ENCODE measurements at places on chromosomes 3 and 15.

- no peak for DNase-seq
Measured at GRCh38 chr3:183301937-183302580, 49.0 kb downstream of the B3GNT5 start.

GRCh38 chr3:58419780-58420507, 13.7 kb downstream of the PDHB start:
- no peak for DNase-seq

- no peak for DNase-seq
Measured at GRCh38 chr3:58216496-58217195, 5.9 kb upstream of the DNASE1L3 start.

- no peak for DNase-seq
Measured at GRCh38 chr3:122727766-122728165, 47.1 kb downstream of the PARP14 start.

GRCh38 chr3:131655070-131655690, 152.4 kb upstream of the MRPL3 start:
- DNase-seq = no peak

- no peak for DNase-seq
Measured at GRCh38 chr3:110806924-110807323, 264.7 kb upstream of the NECTIN3 start.

- no peak for DNase-seq
Measured at GRCh38 chr3:189305412-189305811, 133.6 kb downstream of the TPRG1 start.

DNA sequence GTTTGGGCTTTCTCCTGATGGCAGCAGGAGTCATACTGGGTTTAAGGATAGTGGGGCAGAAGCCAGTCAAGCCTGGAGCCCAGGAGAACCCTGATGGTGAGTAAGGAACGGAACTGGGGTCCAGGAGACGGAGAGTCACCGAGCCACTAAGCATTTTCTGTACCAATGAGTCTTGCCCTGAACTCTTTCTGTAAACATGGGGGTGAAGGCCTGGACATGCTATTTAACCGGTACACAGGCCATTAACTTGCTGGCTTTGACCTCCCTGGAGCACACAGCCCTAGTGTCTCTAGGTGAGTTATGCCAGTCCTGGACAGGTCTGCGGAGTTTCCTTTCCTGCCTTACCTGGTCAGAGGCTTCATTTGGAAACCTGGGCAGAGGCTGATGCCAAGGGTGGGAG, 3.9 kb downstream of the SLC6A6 start:
- no peak for DNase-seq

- no peak for DNase-seq
Measured at GRCh38 chr3:160126051-160126450, 99.2 kb upstream of the C3orf80 start.

- no peak for DNase-seq
Measured at GRCh38 chr3:84077479-84077878, 881.3 kb upstream of the CADM2 start.

- no peak for DNase-seq
Measured at GRCh38 chr3:114128231-114128630, 50.6 kb downstream of the DRD3 start.

- DNase-seq = no peak
Measured at GRCh38 chr15:39788108-39788507, 5.5 kb upstream of the FSIP1 start.

DNA sequence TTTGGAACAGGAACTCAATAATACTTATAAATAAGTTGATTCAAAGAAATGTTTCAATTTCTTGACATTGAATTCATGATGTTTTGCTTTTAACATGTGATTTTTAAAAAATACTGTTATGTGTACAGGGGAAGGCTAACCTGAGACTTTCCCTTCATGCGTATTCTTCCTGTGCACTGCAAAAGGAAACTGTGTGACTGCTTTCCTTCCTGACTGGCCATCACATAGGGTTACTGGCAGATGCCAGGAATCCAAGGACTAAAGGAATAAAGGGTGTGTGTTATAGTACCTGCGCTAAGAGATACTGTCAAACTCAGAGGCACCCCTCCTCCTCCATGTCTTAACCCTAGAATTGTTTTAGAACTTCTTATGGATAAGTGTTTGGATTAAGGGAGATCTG, 236.0 kb downstream of the UBE2E2 start:
- no peak for DNase-seq

DNA sequence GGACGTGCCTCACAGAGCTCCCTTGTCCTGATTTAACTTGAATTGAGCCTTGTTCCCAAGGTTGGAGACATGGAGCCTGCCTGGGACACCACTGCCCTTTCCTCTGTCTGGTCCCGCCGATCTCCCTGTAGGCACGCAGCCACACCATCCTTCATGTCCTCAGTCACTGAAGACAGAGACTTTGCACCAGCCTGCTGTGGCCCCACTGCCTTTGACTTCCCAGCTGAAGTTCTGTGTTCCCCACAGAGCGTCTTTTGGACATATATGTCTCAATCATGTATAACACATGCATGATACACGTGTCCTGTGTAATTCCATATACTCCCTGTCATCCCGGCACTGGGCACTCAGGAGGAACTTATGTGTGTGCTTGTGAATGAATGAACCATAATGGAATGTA, 23.6 kb downstream of the GABRA5 start:
- no peak for DNase-seq

DNA sequence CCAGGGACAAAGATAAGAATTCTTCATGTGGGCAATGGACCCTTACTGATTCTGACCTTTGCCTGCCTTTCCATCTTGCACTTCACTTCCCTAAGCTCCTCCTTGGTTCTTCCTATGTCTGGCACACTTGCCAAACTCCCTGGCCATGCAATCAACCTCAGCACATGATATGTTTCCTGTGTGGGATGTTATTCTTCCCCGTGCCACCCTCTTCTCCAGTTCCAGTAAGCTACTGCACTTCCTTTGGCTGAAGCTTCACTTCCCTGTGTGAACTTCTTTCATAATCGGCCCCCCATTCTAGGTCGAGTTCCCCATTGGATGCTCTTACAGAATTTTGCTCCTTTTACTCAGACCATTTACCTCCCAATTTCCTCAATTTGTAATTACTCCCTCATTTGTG, 10.7 kb upstream of the TASOR start:
- no peak for DNase-seq

GRCh38 chr3:46966811-46967210, 9.7 kb downstream of the CCDC12 start:
- no peak for DNase-seq

DNA sequence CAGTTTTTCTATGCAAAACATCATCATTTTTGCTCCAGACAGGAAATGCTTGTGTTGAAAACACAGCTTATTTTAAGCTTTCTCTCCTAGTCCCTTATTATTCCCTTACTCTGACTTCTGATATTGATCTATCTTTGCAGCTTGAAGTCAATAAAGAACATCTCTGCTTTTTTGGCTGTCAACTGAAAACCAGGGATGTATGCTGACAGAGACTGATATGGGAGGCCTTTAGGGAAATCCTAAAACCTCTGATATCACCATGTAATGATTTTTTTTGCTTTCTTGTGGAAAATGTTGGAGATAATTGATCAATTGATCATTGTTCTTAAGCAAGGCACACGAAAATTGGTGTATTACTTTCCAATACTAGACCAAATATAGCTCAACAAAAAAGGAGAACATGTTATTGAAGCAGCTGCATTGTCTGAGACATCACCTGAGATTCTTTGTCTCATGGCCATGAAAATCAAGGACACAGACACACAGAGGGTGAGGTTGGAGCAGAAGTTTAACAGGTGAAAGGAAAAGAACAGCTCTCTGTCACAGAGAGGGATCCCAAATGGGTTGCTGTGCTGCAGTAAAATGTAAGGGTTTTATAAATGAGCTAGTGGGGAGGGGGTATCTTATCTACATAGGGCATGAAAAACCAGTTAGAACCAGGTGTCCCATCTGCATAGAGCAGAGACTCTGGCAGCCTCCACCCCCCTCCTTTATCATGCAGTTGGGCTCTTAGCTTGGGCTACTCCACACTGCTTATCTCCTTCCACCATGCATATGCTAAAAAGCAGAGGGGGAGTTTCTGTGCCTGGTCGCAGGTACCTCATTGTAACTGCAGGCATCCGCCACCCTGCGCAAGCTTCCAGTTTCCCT, 17.0 kb upstream of the SENP7 start:
- no peak for DNase-seq

DNA sequence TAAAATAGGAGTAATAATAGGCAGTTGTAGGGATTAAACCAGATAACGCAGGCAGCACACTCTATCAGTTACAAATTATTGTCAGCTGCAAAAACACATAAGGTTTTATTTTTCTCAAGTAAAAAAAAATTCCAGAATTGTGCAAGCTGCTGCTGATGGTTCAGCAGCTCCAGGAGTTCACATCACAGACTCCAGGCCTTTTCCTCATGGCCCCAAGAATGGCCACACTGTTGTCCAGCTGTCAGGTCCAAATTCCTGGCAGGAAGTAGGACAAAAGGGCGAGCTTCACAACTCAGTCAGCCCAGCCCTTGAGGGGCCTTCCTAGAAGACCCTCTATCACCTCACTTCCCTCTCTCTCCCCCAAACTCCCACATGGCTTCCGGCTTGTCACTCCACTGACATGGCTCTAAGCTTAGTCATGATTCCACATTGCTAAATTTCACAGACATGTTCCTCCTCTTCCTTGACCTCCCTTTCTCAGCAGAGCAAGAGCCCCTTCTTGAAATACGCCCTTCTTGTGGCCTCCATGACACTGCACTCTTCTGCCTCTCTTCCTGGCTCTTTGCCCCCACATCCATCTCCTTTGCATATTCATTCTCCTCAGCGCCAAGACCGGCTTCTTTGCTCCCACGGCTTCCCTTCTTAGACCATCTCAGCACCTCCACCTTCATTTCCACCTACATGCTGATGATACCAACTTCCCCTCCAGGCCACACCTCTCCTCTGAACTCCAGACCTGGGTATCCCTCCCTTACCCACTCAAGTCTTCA, 27.4 kb upstream of the FAM174B start:
- DNase-seq = no peak

DNA sequence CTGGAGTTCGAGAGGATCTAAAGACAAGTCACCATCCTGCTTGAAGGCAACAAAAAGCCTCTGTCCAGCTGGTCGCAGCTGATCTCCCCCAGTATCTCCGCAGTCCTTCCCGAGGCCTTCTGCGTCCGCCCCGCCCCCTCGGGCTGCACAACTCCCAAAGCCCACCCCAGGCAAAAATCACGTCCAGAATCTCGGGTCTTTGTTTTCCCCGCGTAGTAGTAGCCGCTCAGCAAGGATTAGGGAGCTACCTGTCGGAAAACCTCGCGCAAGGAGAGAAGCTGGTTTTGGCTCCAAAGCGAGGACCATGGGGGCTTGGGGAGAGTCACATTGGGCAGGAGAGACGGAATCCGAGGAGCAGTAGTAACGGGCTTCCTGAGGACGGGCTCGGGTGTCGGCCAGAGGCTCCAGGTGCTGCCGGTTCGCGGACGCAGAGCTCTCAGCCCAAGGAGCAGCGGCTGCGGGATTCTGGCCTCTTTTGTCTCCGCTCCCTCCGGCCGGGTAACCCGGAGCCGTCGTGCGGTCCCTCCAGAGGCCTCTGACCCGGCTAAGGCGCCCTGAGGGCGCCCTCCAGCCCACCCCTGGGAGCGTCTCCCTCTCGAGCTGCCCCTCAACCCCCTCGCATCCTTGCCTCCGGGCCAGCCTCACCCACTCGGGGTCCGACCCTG, 401 bp downstream of the ZSCAN29 start:
- DNase-seq = peak; percentile 21

DNA sequence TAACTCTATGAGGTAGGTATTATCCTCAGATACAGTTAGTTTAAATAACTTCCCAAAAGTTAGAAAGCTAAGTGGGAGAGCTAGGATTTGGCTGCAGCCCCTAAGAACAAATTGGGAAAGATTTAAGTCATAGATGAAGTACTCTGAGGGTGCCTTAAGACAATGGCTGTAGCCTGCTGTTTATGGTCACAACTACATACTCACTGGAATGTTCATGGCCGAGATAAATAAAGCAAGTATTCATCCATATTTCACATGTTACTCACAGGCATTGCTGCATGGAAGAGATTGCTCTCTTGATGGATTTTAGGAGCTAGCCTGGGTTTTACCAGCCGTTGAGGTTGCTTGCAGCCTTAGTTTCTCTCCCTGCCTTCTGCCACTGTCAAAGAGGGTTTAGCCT, 145.0 kb downstream of the CMSS1 start:
- DNase-seq = no peak

DNA sequence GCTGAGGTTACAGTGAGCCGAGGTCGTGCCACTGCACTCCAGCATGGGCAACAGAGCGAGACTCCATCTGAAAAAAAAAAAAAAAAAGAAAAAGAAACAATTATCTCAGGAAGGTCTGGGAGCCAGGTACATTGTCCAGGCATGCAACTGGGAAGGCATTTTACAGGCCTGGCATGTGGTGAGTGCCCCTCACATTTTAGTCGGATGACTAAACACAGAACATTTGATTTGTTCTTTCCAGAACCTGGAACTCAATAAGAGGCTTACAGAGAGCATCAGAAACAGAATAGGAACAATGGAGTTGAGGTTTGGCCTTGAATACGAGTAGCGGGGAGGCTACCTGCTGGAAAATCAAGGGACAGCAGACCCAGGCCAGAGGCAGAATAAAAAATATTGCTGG, 33.7 kb upstream of the IGF1R start:
- no peak for DNase-seq

DNA sequence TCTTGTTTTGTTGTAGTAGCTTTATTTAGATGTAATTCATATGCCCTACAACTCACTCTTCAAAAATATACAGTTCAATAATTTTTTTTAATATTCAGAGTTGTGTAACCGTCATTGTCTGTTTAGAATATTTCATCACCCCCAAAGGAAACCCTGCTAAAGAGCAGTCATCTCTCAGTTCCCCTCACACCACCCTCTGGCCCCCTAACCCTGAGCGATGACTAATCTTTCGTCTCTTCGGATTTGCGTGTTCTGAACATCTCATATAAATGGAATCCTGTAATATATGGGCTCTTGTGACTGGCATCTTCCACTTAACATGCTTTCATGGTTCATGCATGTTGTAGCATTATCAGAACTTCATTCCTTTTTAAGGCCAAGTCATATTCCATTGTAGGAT, 183.8 kb downstream of the ATG7 start:
- no peak for DNase-seq

DNA sequence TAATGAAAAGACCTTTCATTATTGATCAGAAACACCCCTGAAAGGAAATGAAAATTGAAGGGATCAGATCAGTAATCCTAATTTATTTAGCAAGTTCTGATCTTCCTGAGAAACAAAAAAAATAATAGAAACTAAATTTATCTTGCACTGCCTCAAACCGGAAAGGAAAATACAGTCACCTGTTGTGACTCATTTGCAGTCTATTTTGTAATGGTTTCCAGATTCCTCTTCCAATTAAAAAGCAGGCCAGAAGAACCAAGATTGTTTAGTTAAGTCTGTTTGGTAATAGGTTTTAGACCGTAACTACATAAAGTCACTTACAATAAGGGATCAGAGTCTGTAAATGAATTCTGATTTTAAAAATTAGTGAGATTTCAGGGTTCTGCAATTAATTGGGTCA, 49.7 kb upstream of the ATOSA start:
- DNase-seq = no peak

DNA sequence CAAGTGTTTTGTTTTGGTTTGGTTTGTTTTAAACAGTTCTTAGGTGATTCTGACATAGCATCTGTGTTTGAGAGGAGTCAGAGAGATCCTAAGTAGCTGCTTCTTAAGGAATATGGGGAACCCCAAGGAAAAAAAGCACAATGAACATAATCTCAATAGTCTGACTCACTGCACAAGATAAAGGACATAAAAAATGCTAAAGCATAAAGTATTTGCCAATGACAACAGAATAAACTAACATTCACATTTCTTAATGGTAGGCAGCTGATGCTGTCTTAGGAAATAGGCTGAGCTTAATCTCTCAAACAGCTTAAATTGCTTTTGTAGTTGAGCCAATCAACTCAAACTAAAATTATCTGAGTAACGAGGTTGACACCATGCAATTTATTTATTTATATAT, 2.9 kb downstream of the NCEH1 start:
- DNase-seq = no peak

All from GM12892 (cell line).